Stimulated activated CD4-positive, alpha-beta T cell treated with anti-CD3 and anti-CD28 coated beads, TNF-alpha, amount 100 ng/mL, for 48 hours (primary cell): ENCODE measurements at places on chromosomes 5 and 9.
A peak's percentile ranks its signal among the peaks of the same experiment; 100 is the strongest.

GRCh38 chr5:107982703-107983425, 312.1 kb upstream of the EFNA5 start:
- no peak for DNase-seq

GRCh38 chr9:113619491-113620376, 156.2 kb downstream of the RGS3 start:
- no peak for DNase-seq

DNA sequence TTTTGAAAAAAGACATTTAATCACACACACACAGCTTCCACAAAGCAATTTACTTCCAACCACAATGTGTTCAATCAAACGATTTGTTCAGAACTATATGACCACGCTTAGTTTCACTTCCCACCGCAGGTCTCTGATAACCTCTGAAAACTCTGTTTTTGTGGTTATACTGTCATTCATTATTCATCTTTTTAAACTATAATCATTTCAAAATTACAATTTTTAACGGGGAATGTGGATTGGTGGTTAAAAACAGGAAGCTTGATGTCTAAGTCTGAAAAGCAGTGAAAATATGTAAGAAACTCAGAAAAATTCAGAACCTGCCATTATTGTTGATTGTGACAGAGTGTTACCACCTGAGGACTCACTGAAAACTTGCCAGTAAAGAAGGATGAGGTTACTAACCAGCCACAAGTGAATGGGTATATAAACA, 12.7 kb upstream of the TMEM174 start:
- peak; percentile 63 for DNase-seq

- DNase-seq = no peak
Measured at GRCh38 chr9:130885484-130886375, 10.9 kb downstream of the QRFP start.

DNA sequence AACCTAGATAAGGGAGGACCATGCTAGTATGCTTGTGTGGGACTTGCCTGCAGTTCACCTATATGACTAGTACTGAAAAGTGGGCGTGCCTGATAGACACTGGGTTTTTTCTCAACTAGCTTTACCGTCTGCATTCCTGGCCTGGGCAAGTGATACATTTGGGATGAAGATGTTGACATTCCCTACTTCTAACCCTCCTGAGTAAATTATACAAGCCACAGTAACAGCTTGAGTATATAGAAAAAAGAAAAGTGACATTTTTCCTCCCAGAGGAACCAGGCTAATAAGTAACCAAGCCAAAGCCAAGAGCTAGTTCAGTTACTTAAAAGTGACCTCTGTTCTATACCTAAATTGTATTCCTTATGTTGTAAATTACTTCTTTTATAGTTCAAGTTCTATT, 153.8 kb upstream of the CYLC2 start:
- no peak for DNase-seq

GRCh38 chr5:153367466-153367865, 123.0 kb upstream of the GRIA1 start:
- DNase-seq = no peak

GRCh38 chr5:83639911-83640310, 80.7 kb downstream of the HAPLN1 start:
- no peak for DNase-seq

DNA sequence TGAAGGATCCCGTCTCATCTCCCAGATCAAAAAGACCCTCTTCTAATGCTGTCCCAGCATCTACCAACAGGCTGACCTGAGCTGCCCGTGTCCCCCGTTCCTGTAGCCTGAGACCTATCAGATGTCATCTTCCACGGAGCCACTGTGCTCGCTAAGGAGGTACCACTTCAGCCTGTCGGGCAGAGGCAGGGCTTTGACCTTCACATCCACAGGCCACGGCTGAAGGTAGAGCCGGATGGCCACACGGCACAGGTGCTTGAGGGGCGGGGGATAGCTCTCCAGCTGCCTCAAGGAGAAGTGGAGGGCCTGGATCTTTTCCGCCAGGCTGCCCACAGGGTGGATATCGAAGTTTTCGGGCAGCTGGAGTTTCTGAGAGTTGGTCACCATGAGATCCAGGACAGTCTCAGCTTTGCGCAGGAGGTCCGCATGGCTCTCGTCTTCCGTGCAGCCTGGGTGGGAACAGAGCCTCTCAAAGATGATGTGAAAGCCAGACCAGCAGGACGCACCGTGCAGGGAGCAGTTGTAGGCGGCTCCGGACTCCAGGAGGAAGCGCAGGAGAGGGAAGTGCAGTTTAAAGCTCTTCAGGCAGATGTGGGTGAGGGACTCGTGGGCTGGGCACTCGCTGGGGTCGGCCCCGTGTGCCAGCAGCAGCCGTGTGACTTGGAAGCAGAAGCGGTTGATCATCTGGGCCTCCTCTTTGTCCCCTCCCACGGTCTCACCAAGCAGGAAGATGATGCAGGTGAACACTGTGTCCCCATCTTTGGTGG, 4.1 kb downstream of the ASB6 start:
- no peak for DNase-seq
